ENCODE measurements at places on chromosomes 3 and 15.

- no peak for DNase-seq
Measured at GRCh38 chr15:60887139-60887538, 342.0 kb downstream of the RORA start.

DNA sequence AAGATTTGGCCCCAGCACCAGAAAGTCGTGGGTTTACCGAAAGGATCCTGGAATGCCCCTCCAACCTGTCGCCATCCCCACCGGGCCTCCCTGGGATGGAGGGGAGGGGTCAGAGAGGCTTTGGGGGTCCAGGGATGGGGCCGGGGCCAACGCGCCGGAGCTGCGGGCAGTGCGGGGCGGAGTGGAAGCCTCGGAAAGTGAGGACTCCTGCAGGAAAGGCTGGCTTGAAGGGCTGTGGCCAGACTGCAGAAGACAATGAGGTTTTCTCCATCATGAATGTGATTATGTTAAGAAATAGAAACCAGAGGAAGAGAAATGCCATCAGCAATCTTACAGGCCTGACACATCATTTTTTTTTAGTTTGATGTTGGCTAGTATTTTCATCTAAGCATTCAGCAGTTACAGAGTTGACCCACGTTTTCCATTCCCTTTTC is 738 bp downstream of the YEATS2 start:
- DNase-seq: peak; percentile 25

DNA sequence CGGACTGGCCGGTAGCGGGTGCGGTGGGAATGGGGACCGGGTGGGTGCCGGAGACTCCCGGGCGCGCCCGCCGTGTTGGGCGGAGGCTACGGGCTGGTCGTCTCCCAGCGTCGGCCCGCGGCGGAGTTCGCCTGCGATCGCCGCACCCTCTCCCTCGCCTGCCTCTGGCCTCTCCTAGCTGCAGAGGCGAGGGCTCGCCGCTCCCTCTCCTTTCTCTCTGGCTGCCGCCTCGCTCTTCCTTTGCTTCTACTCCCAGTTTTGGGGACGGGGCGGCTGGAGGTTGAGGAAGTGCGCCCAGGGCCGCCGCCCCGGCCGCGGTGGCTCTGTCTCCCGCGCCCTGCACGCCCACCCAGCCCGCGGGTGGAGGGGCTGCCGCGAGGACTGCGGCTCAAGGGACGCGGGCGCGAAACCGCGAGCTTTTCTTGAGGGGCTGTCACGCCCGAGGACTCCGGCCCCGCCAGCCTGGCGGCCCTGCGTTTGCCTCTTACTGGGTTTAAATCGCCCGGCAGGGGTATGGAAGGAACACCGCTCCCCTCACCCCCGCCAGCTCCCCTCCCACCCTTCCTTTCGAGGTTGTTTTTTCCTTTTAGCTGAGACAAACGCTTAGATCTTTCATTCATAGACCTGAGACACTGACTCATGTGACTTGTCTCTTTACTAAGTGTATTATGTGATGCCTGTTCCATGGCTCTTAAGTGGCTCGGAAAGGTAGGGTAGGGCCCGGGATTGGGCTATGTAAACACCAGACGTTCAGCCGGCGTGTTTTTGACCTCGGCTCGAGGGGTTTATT is 654 bp downstream of the PIK3CA start:
- DNase-seq: peak; percentile 52

DNA sequence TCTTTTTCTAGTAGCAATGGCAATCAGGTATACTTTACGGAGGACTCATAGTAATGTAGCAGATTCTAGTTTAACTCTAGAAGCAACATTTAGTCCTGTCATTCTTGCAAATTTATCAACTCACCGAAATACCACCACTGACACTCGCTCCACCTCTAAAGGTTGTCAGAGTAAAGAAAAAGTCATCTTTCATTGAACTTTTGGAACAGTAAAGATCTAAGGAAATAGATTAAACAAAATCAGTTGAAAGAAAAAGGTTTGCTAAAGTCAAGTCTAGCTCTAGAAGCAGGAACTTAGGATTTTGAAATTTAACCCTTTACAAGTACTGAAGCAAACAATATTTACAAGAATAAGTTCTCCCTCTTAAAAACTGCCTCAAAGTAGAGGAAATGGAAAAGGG is 8.7 kb downstream of the ATP8B4 start:
- DNase-seq: no peak

DNA sequence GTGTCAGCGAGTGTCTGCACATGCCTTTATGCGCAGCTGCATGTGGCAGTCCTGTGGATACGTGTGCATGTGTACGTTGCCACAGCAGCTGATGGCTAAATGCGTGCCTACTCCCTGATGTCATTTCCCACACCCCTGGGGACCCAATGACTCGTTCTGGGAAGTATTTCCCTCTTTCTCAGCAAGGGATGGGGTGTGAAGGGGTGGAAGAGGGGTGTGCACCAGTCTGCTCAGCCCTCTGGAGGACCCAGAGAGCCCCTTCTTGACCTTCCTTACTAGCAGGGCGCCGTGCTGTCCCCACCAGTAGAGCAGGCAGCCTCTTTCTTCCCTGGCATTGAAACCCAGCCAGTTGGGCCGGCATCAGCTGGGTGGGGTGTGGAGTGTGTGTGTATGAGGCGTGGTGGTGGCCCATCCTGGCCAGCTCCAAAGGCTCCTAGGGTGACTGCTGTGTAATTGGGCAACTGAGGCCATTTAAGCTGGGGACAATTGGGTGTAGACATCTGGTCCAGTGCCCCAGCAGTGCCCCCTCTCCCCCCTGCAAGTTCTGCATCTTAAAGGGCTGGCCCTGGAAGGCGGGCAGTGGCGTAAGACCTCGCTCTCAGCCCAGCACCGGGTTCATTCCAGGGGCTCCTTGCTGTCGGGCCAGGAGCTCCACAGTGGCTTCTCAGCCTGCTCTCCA is 19.2 kb downstream of the SNX33 start:
- peak; percentile 100 for DNase-seq

DNA sequence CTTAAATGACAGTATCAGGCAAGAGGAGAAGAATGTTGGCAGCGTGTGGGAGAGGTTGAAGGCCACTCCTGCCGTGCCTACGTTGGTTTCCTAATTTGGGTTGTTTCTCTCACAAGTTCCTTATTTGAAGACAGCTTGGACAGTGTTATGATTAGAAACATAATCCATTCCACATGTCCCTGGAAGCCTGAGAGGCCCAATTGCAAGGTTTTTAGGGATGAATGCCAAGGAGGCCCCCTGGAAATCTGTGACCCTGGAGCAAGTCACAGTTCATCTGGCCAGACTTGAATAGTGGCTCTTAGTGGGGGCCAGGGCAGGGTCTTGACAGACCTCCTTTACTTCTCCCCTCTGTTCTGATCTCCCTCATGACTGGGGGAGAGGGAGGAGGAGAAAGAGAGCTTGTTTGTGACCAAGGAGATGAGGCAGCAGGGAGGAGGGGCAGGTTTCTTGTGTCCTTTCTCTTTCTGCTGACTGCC is 584.4 kb upstream of the TBL1XR1 start:
- peak; percentile 96 for DNase-seq
